Iris pigment epithelial cell (primary cell): ENCODE measurements at places on chromosomes 2 and 18.
A peak's percentile ranks its signal among the peaks of the same experiment; 100 is the strongest.

DNA sequence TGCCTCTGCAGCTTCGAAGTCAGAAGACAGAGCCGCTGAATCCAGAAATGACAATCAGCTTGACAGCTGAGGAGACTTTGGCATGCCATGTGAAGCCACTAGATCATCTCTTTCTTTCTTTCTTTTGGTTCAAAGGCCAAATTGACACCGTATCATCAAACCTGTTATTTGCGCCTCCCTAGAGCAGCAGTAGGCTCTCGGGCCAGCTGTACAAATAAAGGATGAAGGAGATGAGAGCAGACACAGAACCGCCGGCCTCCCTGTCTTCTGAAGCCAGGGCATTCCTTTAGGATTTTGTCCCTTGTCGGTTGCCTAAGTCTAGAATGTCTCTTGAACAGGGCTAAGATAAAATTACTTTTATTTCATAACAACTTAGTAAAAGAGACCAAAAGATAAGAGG lies 36.8 kb downstream of the COL4A4 start:
- no peak for DNase-seq

GRCh38 chr2:7497178-7497577 lies 580.0 kb downstream of the RNF144A start:
- DNase-seq: no peak

DNA sequence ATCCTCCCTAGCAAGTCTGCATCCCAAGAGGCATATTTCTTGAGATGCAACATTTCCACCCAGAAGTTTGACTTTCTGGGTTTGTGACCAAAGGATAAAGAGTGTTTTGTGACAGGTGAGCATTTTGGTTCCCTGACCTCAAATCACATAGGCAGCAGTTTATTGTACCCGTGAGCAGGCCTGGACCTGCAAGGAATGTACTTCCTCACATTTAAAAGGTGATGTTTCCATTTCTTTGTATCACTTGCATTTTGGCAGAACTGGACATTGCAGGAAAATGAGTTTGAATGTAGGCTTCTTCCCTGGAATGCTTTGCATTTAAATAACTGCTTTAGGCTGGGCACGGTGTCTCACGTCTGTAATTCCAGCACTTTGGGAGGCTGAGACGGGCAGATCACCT lies 160.7 kb downstream of the ALPK2 start:
- DNase-seq: no peak

DNA sequence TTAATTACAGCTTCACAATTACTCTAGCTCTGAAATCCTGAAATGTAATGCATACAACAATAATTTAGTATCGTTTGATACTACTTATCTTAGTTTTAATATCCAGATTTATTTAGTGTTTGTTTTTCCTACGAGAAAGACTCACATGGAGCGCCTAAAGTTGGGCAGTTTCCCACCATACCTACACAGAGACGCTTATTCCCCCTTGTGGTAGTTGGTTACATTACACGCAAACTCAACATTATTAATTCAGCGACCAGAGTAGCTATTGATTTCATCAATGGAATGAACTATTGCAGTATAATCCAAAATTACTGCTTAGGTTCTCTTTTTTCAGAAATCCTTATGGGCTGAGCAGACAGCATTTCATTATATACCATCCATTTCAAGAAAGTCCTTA lies 164.0 kb upstream of the REG3G start:
- DNase-seq: peak; percentile 3

DNA sequence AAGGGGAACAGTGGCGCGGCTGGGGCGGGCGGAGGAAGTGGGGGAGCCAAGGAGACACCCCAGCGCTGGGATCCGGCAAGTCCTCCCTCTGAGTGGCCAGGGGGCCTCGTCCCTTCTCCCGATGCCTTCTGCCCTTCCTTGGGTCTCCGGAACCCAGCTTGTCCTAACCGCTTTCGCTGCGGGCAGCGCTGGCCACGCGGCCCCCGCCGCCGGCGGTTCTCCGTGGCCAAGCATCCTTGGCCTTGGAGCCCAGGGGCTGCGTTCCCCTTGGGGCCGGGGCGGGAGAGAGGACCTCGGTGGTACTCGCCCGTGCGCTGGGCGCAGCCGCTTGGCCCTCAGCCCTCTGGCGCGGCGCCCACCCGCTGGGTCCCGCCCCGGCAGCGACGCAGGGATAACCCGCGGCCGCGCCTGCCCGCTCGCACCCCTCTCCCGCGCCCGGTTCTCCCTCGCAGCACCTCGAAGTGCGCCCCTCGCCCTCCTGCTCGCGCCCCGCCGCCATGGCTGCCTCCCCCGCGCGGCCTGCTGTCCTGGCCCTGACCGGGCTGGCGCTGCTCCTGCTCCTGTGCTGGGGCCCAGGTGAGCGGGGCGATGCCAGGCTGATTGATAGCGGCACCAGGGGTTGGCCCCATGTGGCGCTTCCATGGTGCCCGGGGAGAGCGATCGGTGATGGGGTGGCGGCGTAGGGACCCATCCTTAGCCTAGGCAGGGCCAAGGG lies 128.7 kb downstream of the UXS1 start:
- DNase-seq: no peak

- DNase-seq: peak; percentile 77
Observed at GRCh38 chr2:28300485-28301341, 91.9 kb upstream of the FOSL2 start.

GRCh38 chr2:144452169-144452988 lies 67.5 kb downstream of the ZEB2 start:
- DNase-seq: peak; percentile 65

DNA sequence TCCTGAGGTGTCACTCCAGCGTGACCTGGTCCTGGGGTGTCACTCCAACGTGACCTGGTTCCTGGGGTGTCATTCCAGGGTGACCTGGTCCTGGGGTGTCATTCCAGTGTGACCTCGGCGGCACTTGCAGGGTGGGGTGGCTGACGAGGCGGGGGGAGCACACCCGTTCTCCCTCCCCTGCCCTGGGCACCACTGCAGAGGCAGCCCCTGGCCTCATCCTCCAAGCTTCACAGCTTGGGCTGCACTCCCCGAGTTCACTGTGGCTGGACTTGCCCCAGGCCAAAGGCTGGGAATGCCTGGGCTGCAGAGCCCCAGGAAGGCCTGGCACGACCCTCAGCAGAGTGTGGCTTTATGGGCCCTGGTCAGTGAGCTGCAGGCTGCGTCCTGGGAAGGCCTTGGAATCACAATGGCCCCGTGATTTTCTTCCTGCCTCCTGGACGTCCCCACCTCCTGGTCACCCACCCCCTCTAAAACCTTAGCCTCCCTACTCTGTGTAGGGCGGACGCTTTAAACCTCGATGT lies 88.3 kb downstream of the NFATC1 start:
- no peak for DNase-seq
